ENCODE measurements at places on chromosomes 4 and X. TPM values are rescaled to one million over a fixed set of nuclear protein-coding genes. Genes with fewer than 3 reads are reported as not detected.

The ZNF280C gene
- polyA plus RNA-seq = 9.9 TPM

The FGFBP2 gene
- not detected for polyA plus RNA-seq

The CT45A5 gene
- polyA plus RNA-seq = not detected

The MAGEA10 gene
- not detected for polyA plus RNA-seq

The SLC10A4 gene
- not detected for polyA plus RNA-seq

The PAGE5 gene
- polyA plus RNA-seq = not detected

The LEF1 gene
- 1.2 TPM for polyA plus RNA-seq

The CSAG2 gene
- polyA plus RNA-seq = not detected

The PHOX2B gene
- not detected for polyA plus RNA-seq

The CWH43 gene
- not detected for polyA plus RNA-seq

The CENPVL2 gene
- polyA plus RNA-seq = not detected

The RAI2 gene
- not detected for polyA plus RNA-seq

The ARHGAP4 gene
- 0.12 TPM for polyA plus RNA-seq

The TBX22 gene
- not detected for polyA plus RNA-seq

The FOXR2 gene
- polyA plus RNA-seq = not detected

The PROM1 gene
- polyA plus RNA-seq = not detected

The RASL11B gene
- polyA plus RNA-seq = 4.3 TPM

The RADX gene
- 1.0 TPM for polyA plus RNA-seq

The PCSK1N gene
- not detected for polyA plus RNA-seq

The CLDN22 gene
- polyA plus RNA-seq = not detected

The MYOZ2 gene
- 0.07 TPM for polyA plus RNA-seq

The ENPP6 gene
- polyA plus RNA-seq = 0.02 TPM

The BLTP1 gene
- 48.2 TPM for polyA plus RNA-seq

The FAM156A gene
- 18.2 TPM for polyA plus RNA-seq

The SPOCK3 gene
- polyA plus RNA-seq = not detected

The IGFBP7 gene
- 655 TPM for polyA plus RNA-seq

The TLR7 gene
- polyA plus RNA-seq = not detected

The PAGE2B gene
- not detected for polyA plus RNA-seq

The CCDC110 gene
- 1.1 TPM for polyA plus RNA-seq

The CCDC158 gene
- not detected for polyA plus RNA-seq

The DDX53 gene
- not detected for polyA plus RNA-seq

The GABRB1 gene
- 7.1 TPM for polyA plus RNA-seq
